ENCODE measurements at places on chromosomes 1 and 21.

GRCh38 chr1:114627107-114627506, 42.7 kb downstream of the DENND2C start:
- DNase-seq: no peak

DNA sequence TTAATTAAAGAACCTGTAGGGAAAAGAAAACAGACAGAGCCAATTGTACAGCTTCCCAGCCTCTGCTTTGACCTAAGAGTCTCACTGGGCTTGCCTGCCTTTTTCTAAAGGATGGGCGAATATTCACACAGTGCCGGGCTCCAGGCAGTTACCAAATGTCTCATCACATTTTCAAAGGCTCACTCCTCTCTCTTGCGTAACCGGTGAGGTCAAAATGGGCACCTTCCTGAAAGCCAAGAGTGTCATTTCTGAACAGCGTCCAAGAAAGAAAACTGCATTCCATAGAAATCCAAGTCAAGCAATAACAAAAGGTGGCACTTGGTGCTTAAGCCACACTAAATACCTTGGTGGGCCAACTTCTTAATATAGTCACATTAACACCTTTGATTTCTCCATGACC, 710 bp upstream of the PALMD start:
- no peak for DNase-seq

GRCh38 chr1:91036894-91037829, 15.3 kb upstream of the ZNF644 start:
- DNase-seq: no peak

DNA sequence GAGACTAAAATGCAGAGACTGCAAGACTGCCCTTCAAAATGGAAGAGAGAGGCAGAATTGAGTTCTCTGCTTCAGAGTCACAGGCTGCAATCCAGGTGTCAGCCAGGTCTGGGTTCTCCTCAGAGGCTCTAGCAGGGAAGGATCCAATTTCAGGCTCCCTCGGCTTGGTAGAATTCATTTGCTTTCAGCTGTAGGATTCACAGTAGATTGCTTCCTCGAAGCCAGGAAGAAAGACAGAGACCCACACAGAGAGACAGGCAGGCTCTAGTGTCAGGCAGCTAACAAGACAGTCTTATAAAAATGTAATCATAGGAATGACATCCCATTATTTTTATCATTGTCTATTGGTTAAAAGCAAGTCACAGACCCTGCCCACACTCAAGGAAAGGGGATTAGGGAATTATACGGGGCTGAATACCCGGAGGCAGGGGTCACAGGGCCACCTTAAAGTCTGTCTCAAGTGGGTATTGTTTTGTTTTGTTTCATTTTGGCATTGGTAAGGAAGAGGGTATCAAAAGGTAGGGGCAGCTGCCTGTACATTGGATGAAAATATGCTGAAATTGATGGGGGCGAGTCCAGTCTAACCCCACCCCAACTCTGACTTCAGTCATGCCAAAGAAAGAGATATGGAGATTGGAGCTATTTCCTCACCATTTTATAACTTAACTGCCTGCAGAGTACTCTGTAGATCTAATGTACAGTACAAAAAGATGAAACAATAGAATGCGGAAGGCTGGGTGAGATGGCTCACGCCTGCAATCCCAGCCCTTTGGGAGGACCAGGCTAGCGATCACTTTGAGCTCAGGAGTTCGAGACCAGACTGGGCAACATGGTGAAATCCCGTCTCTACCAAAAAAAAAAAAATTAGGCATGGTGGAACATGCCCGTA, 9.5 kb upstream of the TBCE start:
- peak; percentile 18 for DNase-seq

- DNase-seq: no peak
Measured at GRCh38 chr1:52057255-52057654, 1.2 kb downstream of the BTF3L4 start.

DNA sequence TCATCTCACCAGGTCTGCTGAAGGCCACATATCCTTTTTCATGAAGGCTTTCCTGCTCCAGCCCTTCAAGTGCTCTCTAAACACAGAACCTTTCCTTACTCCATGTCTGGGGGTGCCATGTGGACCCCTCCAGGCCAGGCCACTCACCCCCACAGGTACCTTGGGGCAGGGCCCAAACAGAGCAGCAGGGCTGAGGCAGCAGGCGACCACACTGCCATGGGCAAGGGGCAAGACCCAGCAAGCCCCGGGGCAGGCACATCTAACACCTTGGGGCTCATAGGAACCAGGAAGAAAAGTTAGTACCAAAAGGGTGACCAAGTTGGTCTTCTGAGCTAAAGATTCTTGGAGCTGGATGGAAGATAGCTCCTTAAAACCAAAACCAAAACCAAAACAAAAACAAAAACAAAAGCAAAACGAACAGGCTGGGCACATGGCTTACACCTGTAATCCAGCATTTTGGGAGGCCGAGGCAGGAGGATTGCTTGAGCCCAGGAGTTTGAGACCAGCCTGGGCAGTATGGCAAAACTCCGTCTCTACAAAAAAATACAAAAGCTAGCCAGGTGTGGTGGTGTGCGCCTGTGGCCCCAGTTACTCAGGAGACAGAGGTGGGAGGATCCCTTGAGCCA, 63.7 kb downstream of the MRPL37 start:
- DNase-seq: no peak

GRCh38 chr1:22673486-22674409, 20.7 kb downstream of the C1QB start:
- DNase-seq: no peak

- no peak for DNase-seq
Measured at GRCh38 chr21:32916522-32917099, 109.1 kb upstream of the OLIG2 start.

- DNase-seq: no peak
Measured at GRCh38 chr21:15444118-15444960, 285.4 kb upstream of the USP25 start.

DNA sequence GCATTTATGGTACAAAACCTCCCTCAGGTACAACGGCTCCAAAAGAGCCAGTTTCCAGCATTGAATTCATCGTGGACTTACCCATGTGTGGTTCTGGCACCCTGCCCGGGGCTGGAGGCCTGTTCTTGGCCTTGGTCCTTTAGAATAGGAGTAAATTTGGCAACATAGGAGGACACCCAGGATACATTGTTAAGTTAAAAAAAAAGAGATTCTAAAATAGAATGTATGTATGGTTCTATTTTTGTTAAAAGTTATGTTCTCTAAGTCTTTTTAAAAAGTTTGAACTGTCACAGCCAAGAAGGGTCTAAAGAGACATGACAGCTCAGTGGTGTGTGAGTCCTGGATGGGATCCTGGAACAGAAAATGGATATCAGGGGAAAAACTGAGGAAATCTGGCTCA, 25.9 kb downstream of the EPHX1 start:
- no peak for DNase-seq

- no peak for DNase-seq
Measured at GRCh38 chr21:46091118-46091517, 6.8 kb upstream of the COL6A2 start.

DNA sequence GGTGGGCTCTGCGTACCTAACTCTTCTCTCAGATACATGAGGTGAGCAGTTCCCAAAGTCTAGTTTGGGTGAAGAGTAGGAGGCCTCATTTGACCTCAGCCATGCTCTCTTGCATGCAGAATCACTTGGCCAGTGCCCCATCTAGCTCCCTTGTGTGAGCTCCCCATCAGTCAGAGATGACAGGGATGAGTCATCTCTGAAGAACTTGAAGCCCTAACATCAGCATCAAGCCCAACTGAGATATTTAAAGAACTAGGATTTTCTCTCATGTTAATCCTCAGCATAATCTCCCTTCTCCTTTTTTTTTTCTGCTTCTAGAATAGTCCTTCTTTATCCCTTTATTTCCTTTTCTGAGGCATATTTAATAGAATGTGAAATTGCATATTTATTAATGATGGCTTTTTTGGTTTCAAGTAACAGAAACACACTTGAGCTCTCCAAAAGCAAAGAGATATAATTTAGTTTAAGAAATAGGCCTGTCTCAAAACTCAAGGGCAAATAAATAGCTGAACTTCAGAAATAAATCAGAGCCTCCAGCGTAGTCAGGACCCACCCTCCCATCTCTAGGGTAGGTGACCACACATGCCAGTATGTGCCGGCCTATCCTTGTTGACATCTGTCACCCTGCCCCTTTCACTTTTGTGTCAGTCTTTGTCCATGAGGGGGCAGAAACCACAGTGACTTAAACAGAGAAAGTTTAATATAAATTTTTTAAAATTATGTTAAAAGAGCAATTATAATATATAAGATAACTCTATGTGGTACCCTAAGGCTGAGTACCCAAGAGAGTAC, 112.3 kb downstream of the TSEN15 start:
- DNase-seq: peak; percentile 68

- no peak for DNase-seq
Measured at GRCh38 chr1:20663365-20663764, 2.2 kb upstream of the DDOST start.

DNA sequence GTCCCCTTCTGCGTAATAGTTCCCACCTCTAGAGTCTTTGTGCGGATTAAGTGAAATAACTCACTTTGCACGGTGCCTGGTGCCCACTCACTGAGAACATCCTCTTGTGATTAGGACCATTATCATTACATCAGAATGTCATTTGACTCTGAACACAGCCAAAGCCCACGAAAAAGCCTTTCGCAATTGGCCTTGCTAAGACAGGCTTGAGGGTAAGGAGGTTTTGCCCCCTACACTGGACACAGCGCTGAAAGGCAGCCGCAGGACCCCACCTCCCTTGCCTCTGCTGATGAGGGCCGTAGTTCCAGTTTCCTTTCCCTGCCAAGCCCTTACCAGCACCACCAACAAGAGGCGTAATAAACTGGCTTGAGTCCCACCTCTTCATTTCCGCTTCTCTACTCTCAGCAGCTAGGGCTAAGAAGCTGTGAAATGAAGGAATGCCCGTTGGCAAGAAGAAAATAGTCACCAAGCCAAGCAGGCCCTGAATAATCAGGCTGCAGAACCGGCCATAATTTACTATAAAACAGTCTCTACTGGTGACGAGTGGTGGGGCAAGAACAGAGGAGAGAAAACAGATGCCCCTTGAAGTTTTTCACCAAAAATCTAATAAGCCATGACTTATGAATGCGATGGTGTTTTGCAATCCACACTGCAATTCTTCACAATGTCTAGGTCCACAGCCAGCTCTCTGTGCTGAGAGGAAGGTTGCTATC, 53.1 kb downstream of the SH3GLB1 start:
- DNase-seq: no peak

GRCh38 chr1:74824497-74825107, 91.7 kb downstream of the TYW3 start:
- DNase-seq: no peak

- no peak for DNase-seq
Measured at GRCh38 chr1:81220614-81221071, 580.1 kb upstream of the ADGRL2 start.

Measured in NT2/D1 (cell line).